ENCODE measurements at places on chromosomes 1 and 21. TPM values are rescaled to one million over a fixed set of nuclear protein-coding genes. Genes with fewer than 3 reads are reported as not detected.

- no peak overlapping the region for H3K27ac ChIP-seq
- H3K4me1 ChIP-seq, result peaks cover 2% of the 10 kb centered on the region
- H3K36me3 ChIP-seq, result no peaks in the 10 kb centered on the region
- no peak for DNase-seq
- no peaks in the 10 kb centered on the region for H3K27me3 ChIP-seq
Measured at GRCh38 chr1:43306688-43307457, 6.1 kb downstream of the TIE1 start.

- DNase-seq, result no peak
- H3K4me3 ChIP-seq, result peak overlapping the region; percentile 25
- peaks cover 38% of the 10 kb centered on the region for H3K36me3 ChIP-seq
- no peaks in the 10 kb centered on the region for H3K27me3 ChIP-seq
Measured at GRCh38 chr1:26733982-26734381, 38.2 kb downstream of the ARID1A start.

DNA sequence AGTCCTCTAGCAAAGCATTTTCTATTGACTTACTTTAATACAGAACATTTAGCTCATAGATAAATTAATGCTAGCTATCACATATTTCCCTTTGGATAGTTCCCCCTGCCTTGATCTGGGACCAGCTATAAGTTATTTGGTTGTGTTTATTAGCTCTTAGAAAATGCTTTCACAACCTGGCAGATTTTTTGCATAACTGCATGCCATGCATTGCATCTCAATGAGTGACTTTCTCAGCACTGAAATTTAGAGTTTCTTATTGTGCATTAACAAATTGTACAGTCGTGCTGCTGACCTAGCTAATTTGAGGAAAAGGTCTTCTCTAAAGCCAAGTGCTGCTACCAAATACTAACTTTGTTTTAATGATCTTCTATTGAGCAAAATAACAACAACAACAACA, 164.8 kb downstream of the PLPPR5 start:
- H3K4me1 ChIP-seq, result no peaks in the 10 kb centered on the region
- H3K27ac ChIP-seq, result no peak overlapping the region
- no peak for DNase-seq
- no peaks in the 10 kb centered on the region for H3K27me3 ChIP-seq

- no peaks in the 10 kb centered on the region for H3K4me1 ChIP-seq
- no peak for DNase-seq
- no peak overlapping the region for H3K27ac ChIP-seq
Measured at GRCh38 chr1:235724730-235725129, 75.1 kb upstream of the GNG4 start.

DNA sequence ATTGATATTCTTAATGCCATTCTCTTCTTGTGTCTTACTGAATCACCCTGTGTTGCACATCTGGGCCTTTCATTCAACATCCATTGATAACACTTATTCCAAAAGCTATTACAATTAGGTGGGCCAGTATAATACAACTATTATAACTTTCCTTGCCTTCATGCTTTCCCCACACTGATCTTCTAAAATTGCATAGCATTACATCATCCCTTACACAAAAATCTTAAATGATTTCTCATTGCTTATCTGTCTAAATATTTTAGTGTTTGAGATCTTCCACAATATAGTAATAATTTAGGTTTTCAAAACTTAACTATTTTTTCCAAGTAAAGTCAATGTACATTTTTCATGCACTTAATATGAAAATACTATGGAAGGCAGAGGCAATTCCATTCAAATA, 1634.1 kb downstream of the PLA2G4A start:
- no peaks in the 10 kb centered on the region for H3K36me3 ChIP-seq
- no peaks in the 10 kb centered on the region for H3K27me3 ChIP-seq
- no peak overlapping the region for H3K4me3 ChIP-seq
- H3K27ac ChIP-seq, result no peak overlapping the region

The SLAMF6 gene
- total RNA-seq, result 43.0 TPM

Data from activated naive CD8-positive, alpha-beta T cell treated with anti-CD3 and anti-CD28 coated beads, Interleukin-2, amount 10 ng/mL, durations not matched to agents 7 days and 5 days (primary cell).